IPS-NIHi11 (cell line): ENCODE measurements at places on chromosomes 12 and 14.
A peak's percentile ranks its signal among the peaks of the same experiment; 100 is the strongest.

DNA sequence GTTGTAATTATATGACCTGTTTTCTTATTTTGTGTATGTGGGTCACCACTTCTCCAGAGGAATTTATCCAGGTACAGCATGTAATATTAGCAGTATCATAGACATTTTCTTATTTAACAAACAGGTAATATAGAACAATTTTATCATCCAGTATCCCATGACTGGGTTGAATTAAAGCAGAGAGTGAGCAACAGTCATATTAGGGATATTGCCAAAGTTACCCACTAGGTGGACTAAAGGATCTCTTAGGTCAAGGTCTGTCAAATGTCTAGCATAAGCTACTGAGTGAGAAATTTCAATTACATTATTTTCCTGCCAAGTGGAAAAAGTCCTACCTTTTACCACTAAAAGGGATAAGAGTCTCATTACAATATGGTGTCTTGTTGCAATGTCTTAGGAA lies 62.1 kb upstream of the TRIM9 start:
- no peak for DNase-seq

DNA sequence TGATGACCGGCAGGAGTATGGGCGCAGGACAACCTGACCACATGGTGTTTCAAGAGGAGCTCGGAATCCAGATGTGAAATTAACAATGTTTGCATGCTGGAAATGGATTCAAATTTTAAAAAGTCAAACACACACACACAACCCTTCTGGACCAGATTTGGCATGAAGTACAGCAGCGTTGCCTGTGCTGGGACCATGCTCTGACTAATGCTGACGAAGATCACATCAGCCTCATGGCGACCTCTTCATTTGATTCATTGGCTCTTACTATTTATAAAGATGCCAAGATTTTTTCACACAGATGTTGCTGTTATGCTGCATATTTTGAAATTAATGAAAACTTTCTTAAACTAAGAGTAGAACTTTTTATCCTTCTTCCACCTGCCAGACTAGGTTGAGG lies 926.6 kb upstream of the TMEM132C start:
- no peak for DNase-seq

- DNase-seq = peak; percentile 84
Measured at GRCh38 chr14:53956427-53957201, at the start of gene BMP4. TSS of gene BMP4 (minus strand) at chr14:53956825. CDS start at chr14:53952222, 4,603 bp downstream.

- no peak for DNase-seq
Measured at GRCh38 chr14:87813686-87814085, 179.3 kb downstream of the GALC start.

GRCh38 chr12:56358836-56359532 lies 923 bp downstream of the STAT2 start:
- DNase-seq = no peak

- no peak for DNase-seq
Measured at GRCh38 chr12:127685931-127686330, 581.0 kb upstream of the TMEM132C start.

- peak; percentile 18 for DNase-seq
Measured at GRCh38 chr14:76051717-76052465, 66.3 kb downstream of the IFT43 start.

DNA sequence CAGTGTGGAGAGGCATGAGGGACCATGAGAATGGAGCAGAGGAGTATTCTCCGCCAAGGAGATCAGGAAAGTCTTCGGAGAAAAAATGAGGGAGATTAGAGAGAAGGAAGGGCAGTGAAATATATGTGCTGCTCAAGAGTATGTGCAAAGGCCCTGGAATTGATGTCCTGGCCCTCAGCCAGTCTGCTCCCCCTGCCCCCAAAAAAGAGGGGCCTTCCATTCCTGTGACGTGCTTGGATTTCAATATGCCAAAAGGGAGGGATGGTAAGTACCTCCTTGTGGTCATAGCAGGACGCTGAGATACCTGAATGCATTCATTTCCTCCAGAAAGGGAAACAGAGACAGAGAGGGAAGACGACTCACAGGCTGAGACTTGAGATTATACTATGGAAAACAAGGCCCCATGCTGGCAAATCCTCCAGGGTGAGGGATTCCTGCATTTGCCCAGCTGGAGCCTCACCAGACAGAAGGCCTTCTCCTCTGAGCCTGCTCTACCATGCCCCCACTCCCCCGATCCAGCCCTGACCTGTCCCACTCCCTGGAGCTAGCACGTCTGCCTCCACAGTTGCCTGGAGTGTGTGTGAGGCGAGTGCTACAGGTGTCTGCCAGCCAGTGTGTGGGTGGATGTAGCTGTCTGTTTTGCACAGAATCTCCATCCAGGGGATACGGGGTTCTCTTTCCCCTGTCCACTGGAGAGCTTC lies 3.9 kb upstream of the RARG start:
- DNase-seq = no peak

DNA sequence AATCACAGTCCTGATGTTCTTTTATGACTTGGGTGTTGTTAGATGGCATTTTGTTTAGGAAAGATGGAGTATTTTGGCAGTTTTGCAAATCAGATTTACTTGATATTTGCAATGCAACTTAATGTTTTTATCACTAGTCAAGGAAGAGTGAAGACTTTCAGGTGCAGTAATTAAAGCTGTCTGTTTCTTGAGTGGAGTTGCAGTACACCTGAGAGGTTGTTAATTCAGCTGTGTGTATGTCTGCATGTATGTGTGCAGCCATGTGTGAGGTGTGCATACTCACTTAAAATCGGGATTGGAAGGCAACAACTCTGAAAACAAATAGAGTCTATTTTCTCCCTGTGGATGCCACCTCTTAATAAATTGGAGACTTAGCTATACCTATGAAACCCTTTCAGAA lies 94.5 kb downstream of the RMST start:
- DNase-seq = no peak

GRCh38 chr12:112389228-112389627 lies 7.0 kb upstream of the HECTD4 start:
- no peak for DNase-seq

DNA sequence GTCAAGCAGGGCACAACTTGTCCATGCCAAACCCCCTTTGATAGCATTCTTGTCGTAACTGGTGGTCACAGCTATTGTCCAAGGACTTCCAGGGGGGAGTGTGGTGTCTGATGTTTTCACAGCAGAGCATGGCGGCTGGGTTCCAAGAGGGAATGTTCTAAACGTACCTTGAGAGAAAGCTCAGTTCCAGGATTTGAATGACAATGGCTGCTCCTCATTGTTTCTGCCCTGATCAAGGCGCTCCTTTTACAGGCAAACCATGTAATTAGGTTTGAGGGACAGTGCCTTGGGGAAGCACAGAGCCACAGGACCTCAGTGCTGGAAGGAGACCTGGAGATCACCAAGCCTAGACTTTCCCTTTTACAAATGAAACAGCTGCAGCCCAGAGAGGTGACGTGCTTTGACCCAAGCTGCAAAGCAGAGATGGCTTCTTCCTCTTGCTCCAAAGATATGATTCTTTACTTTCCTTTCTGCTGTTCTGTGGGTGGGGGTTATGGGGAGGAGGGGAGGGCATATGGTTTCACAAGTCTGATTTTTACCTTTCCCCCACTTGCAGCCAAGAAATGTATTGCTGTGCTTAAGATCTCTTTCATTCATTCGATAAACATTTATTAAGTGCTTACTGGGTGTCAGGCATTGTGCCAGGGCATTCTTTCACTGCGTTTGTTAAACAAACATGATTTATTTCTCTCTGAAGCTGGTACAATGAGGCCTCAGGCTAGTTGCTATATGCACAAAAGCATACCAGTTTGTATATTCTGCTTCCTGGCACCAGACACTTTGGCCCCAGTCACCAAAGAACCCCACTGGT lies 172.8 kb downstream of the KTN1 start:
- DNase-seq = peak; percentile 46

GRCh38 chr14:71688576-71688975 lies 243.7 kb upstream of the RGS6 start:
- peak; percentile 17 for DNase-seq

DNA sequence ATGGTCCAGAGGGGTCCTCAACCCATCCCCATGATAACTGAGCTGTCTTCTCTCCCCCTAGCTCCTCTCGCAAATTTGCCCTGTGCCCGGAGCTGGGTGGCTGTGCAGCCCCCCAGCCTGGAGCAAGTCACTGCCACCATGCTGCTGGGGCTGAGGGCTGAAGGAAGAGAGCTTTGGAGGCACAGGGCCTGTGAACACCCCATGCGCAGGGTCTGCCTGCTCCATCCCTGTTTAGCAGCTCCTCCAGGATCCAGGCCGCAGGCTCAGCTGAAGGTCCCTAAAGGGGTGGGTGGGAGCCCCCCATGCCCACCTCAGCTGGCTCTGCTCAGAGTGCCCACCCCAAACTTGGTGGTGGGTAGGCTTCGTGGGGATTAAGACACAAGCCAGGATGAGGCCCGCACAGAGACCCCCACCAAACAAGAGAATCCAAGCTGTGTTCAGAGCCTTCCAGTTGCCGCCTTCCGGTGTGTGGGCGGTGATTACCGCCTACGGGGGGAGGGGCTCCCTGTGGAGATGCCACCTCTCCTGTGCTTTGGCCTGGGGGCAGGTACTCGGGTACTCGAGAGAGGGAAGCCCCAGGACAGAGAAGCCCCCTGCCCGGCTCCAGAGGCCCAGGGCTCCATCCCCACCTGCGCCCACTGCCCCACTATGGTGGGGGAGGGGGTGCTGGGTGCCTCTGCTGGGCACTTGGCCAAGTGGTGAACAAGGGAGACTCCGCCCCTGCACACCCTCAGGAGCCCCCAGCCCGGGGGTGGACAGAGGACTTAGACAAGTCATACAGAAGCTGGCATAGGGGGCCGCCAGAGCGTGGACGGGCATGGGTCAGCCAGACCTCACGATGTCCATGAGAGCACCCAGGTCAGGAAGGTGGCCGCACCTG lies 1.4 kb upstream of the JAG2 start:
- no peak for DNase-seq

DNA sequence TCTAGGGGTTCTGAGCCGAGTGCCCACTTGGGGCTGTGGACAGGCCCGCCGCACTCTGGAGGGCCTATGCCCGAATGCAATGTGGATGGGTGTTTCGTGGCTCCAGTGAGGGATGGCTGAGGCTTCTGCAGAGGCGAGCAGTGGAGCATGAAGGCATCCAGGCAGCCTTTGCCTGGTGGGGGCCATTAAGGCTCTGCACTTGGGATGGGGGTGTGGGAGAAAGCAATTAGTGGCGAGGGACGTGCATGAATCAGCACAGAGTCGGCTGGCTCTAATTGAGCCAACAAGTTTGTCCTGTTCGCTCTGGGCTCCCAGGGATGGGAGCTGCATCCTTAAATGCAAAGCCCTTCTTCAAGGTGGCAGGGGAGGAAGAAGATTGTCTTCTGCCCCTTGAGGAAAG lies 346.9 kb upstream of the FKBP4 start:
- DNase-seq = no peak

GRCh38 chr14:89171628-89172027 lies 245.4 kb downstream of the FOXN3 start:
- DNase-seq = no peak

DNA sequence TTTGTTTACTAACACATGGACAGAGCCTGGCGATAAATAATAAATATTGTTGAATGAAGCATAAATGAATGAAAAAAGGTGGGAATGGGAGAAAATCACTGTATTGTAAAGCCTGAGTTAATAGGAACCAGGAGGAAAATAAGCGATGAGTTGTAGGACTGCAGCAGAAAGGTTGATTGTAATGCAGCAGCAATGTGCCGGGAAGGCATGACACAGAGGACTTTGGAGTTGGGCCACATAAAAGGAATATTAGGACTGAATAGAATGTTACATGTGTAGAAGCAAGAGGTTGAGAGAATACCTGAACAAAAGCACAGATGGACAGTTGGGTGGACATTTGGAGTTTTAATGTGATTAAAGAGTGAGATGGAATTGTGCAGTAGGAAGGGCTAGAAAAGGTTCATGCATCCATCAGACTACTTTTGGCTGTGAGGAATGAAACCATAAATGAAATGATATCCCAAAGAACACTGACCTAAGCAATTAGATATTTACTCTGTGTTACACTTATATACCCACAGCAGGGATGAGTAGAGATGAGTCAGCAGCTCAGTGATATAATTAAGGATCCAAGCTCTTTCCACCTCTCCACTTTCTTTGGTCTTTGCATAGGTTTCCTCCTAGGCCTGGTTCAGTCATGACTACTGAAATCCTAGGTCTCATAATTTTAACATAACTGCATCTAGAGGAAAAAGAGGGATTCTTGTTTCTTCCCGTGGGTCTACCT lies 55.4 kb downstream of the CCER1 start:
- no peak for DNase-seq

GRCh38 chr12:14961466-14962152 lies at the start of gene ARHGDIB:
TSS of gene ARHGDIB (minus strand) at chr12:14961601. CDS start at chr12:14950712, 10,889 bp downstream.
- no peak for DNase-seq

DNA sequence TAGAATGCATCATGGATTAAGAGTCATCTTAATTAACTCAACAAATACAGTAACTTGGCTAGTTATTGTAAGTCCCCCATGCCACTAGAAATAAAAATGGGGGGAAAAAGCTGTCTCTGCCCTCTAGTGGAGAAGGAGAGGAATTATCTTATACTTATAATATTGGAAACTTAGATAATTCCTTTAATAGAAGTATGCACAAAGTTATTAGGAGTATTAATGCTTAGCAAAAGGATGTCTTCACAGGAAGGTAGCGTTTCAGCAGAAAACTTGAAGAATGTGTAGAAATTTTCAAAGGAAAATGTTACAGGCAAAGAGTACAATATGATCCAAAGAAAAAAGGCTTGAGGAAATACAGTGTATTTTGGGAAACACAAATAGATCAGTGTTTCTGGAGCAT lies 19.8 kb downstream of the OR5AU1 start:
- peak; percentile 49 for DNase-seq

DNA sequence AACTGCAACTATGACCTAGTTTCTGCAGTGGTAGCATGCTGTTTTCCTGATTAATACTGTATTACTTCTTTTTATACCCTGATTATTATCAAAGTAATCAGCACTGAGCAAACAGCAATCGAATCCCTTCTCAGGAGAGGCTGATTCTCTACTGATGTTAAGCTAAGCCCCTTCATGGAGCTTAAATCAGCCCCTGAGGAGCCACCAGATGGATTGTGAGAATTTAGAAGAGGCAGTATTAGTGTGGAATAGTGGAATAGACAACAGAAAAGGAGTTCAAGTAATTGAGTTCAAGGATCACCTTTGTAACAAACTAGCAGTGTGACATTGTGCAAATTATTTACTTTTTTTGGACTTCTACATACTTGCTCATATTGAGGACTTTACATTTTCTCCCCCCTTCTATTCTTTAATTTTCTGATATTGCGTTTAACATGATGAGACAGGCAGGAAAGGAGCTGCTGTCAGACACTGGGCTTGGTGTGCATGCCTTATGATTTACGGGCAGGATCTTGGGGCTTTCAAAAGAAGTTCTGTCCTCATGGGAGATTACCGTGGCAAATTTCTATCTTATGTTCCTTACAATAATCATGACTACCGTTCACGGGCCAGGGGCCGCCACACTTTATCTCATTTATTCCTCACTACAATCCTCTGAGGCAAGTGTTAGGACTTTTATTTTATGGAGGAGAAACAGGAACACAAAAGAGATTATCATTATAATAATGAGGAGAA lies 68.0 kb downstream of the PTPRR start:
- no peak for DNase-seq

- DNase-seq = peak; percentile 38
Measured at GRCh38 chr14:55074662-55075061, 23.2 kb downstream of the MAPK1IP1L start.

- DNase-seq = no peak
Measured at GRCh38 chr12:106417926-106418910, 60.7 kb downstream of the POLR3B start.
